ENCODE measurements at places on chromosomes 7 and 10. TPM values are rescaled to one million over a fixed set of nuclear protein-coding genes. Genes with fewer than 3 reads are reported as not detected.
A peak's percentile ranks its signal among the peaks of the same experiment; 100 is the strongest.

DNA sequence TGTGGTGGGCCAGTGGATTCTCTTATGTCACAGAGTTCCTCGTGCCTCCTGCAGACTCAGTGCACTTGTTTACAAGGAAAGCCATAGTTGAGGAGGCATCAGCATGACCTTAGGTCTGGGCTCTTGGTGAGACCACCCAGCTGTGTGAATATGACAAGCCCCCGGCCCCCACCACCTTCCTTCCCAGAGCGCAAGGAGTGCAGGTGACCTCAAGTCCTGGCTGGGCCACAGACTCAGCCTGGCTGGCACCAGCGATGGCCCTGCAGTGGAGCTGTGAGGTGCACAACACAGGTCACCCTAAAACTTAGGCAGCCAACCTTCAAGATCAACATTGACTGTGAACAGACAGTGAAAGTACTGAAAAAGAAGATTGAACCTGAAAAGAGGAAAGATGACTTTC is 14.2 kb upstream of the SEMA3E start:
- DNase-seq: no peak

The GPR37 gene
- 0.65 TPM for total RNA-seq

The RAB19 gene
- total RNA-seq: not detected

The SRPK2 gene
- 37.5 TPM for total RNA-seq

- DNase-seq: peak; percentile 32
These were observed at the start of gene ACTA2 for GRCh38 chr10:88952647-88953111. Gene ACTA2 (minus strand): TSS chr10:88952773. CDS start chr10:88948930, 3,843 bp downstream.

DNA sequence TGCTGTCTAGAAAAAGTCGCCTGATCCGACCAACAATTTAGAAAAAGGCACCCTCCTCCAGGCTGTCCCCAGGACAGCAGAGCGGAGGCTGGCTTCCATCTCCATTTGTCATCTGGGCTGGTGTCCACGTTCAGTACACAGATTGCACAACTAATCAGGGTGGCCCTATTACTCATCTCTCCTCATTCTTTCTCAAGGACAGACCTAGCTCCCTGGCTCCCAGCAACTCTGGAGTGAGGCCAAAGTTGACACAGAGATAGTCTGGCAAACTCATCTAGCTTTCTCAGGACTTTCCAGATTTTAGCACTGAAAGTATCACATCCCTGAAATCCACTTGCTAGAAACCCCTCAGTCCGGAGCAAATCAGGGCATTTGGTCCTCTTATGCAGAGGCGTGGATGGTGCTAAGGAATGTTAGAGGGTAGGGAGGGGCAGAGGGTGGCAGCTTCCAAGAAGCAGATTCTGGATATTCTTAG is 75.1 kb downstream of the DNAH11 start:
- peak; percentile 90 for DNase-seq

The SLC26A5 gene
- total RNA-seq: not detected

DNA sequence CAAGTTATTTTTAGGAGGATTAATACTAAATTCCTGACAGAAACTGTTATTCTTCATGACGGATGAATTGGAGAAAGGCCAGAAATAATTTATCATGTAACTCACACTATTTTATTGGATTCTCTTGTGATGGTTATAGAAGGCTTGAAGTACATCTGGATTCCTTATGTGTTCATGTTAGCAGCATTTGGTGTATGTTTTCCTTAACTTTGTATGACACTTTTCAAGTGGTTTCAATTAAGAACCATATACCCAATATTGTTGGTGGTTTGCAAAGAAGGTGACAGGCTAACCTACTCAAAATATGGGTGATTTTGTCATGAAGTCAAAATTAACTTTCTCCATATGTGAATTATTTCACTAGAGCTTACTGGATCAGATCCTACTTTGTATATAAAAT is 532.2 kb upstream of the CNTNAP2 start:
- no peak for DNase-seq

The EFCAB10 gene
- total RNA-seq: not detected

GRCh38 chr7:95925971-95926370 is 153.6 kb downstream of the DYNC1I1 start:
- DNase-seq: no peak

The ZNHIT1 gene
- 277 TPM for total RNA-seq

GRCh38 chr10:59587083-59587755 is 122.4 kb downstream of the SLC16A9 start:
- DNase-seq: peak; percentile 4

DNA sequence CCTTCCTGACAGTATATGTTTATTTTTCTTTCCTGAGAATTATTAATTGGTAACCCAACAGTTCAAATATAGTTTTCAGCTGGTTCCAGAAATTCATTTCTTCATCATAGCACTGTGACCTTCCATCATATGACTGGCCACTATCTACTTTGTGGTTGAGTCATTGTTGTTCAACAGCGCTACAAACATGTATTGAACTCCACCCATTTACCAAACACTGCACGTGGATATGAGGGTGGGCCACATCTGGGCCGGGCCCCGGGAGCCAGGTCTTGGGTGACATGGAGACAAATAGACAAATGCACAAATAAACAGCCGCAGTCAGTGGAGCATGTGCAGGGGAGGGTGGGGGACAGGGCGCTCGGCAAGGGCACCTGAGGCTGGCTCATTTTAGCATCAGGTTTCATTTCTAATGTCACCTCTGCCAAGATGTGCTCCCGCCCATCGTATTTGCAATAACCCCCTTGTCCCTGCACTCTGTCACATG is 24.0 kb upstream of the EEPD1 start:
- peak; percentile 64 for DNase-seq

The TMEM213 gene
- not detected for total RNA-seq

The HOXA13 gene
- total RNA-seq: 0.86 TPM

GRCh38 chr10:69449841-69450240 is 1.4 kb upstream of the TSPAN15 start:
- DNase-seq: peak; percentile 76

- no peak for DNase-seq
These were observed 65.2 kb upstream of the TM9SF3 start for GRCh38 chr10:96651998-96652431.

The CYP3A7 gene
- not detected for total RNA-seq

The GDF2 gene
- not detected for total RNA-seq

DNA sequence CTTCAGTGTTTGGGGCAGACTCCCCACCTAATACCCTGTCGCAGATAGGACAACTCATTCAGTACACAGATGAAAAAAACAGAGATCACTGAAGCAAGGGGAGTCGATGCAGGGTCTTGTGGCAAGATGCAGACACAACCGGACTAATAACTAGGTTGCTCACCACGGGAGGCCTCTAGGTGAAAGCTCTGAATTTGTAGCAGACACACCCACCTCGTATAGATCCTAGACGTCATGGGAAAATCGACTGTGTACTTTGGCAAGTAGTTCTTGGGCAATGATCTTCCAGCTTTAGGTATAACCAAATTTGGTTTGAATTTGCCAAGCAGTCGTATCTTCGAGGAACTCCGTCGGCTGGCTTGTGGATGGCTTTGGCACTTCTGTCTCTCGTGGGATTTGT is 88.1 kb downstream of the TCF7L2 start:
- no peak for DNase-seq

The CLRN3 gene
- total RNA-seq: not detected

The C10orf105 gene
- not detected for total RNA-seq

- DNase-seq: peak; percentile 51
These were observed 1.7 kb downstream of the PGAM1 start for GRCh38 chr10:97427571-97428179.

The FAM13C gene
- total RNA-seq: 0.46 TPM

The EPHB6 gene
- 12.9 TPM for total RNA-seq

DNA sequence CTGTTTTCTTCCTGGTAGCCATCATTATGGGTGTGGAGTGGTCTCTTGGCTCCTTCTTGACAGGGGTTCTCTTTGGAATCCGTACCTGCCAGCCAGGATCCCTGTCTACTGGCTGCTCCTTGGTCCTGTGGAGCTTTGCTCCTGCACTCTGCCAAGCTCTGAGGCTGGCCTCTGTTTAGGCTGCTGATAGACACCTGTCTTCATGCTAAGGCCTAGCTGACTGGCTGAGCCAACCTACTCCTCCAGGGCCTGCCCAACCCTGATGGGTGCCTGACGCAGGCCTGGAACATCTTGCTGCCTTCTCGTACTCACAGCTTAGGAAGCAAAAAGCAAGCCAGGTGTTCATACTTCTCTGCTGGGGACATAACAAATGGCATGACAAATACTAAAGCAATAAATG is 333.6 kb upstream of the ZNF32 start:
- DNase-seq: no peak

The SPDYE2 gene
- total RNA-seq: not detected

DNA sequence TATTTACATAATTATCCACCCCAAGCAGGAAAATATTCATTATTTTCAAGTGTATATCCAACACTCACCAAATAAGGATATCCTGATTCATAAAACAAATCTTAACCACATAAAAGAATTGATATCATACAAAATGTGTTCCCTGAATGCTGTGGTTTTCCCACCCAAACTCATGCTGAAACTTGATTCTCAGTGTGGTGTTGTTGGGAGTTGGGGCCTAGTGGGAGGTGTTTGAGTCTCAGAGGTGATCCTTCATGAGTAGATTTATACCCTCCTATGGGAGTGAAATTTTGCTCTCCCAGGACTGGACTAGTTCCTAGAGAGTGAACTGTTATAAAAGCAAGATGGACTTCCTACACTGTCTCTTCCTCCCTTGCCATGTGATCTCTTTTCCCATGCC is 1028.3 kb downstream of the SORCS1 start:
- no peak for DNase-seq

The CYP3A4 gene
- total RNA-seq: 0.11 TPM

The FOXI2 gene
- not detected for total RNA-seq

- no peak for DNase-seq
These were observed 291.4 kb upstream of the TMEM229A start for GRCh38 chr7:124324262-124324661.

- no peak for DNase-seq
These were observed 131.1 kb downstream of the SNX10 start for GRCh38 chr7:26422761-26423160.
